ENCODE measurements at places on chromosomes 12 and 14. TPM values are rescaled to one million over a fixed set of nuclear protein-coding genes. Genes with fewer than 3 reads are reported as not detected.

Gene KRT2
- not detected for polyA plus RNA-seq

Gene TEX52
- polyA plus RNA-seq = not detected

Gene HCAR2
- 2.3 TPM for polyA plus RNA-seq

Gene DEGS2
- 0.04 TPM for polyA plus RNA-seq

Gene PXMP2
- polyA plus RNA-seq = 35.0 TPM

Gene GPD1
- polyA plus RNA-seq = 0.09 TPM

Gene LAG3
- 0.20 TPM for polyA plus RNA-seq

Gene GZMH
- not detected for polyA plus RNA-seq

Gene RPL10L
- not detected for polyA plus RNA-seq

Gene OR4E2
- not detected for polyA plus RNA-seq

Gene IRF9
- polyA plus RNA-seq = 99.0 TPM

Gene RNF34
- 33.8 TPM for polyA plus RNA-seq

Gene EPYC
- polyA plus RNA-seq = not detected

Gene CLEC9A
- not detected for polyA plus RNA-seq

Gene DAO
- not detected for polyA plus RNA-seq

Gene GLIPR1L1
- not detected for polyA plus RNA-seq

Gene KRT6C
- 6.3 TPM for polyA plus RNA-seq
